ENCODE measurements at places on chromosomes 12 and 14.

- ATAC-seq: no peak
Observed at GRCh38 chr12:84767079-84767478, 145.5 kb downstream of the SLC6A15 start.

DNA sequence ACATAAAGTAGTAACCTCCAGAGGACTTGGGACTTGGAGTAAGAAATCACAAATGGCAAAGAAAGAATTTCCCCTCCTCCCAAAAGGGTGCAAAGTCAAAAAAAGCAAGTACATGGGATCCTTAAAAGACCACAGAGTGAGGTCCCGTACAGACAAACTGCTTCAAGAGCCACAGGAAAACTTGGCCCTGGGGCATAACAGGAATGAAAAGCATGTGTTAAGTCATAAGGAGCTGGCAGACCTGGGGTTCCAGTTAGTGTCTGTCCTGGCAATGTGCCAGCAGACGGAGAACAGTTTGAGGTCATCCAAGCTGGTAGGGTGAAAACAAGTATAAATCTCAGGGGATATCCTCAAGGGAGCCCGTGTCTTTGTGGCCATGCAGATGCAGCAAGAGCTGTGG is 73.2 kb downstream of the HSD17B6 start:
- ATAC-seq: peak; percentile 25

DNA sequence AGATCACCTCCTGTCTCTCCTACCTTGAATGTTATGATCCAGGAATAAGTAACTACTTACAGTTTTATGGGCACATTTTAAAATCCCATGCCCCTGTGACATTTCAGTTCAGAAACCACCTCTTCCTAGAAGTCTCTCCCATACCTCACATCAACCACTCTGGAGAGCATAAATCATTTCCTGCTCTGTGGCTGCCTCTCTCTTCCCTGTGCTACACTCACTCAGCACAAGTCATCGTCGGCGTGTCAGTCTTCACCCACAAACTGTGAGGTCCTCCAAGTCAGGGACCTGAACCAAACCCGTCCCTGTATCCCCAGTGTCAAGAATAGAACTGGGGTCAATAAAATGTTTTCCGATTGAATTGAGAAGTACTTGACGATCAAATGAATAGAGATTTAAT is 863.3 kb downstream of the BCL11B start:
- no peak for ATAC-seq

DNA sequence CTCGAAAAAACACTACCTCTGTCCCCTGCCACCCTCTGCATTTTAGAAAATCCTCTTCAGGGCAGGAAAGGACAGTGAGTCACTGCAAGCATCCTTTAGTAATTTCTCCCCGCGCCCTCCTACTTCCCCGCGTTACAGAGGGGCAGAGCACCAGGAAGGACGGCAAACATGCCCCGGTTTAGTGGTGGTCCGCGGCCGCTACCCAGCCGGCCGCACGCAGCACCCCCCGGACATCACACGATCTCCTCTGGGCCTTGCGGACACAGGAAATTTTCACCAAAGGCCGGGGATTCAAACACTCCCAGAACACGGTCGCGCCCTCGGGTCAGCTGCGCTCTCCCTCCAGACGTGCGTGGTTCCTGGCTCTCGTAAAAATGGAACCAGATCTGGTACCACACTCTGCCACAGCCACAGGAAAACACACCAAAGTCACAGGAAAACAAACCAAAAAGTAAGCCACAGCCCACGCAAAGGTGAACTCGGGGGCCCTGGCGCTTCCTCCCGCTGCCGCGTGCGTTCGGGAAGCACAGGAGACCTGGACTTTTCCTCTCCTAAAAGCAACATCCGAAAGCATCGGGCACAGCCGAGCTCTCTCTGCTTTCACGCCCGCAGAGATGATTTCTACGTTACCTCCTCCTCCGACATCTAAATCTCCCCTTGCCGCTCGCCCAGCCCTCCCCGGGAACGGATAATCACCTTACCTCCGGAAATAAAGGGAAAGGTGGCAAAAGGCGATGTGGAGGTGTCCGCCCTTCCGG is 839 bp downstream of the SLC38A1 start:
- ATAC-seq: no peak

GRCh38 chr12:108381787-108382436 is 42.8 kb upstream of the CMKLR1 start:
- ATAC-seq: no peak

- no peak for ATAC-seq
Observed at GRCh38 chr14:23354990-23355389, 2.3 kb upstream of the SLC22A17 start.

Data from gastroesophageal sphincter (tissue), 4 donors.